ENCODE measurements at places on chromosomes 12 and 14. TPM values are rescaled to one million over a fixed set of nuclear protein-coding genes. Genes with fewer than 3 reads are reported as not detected.

DNA sequence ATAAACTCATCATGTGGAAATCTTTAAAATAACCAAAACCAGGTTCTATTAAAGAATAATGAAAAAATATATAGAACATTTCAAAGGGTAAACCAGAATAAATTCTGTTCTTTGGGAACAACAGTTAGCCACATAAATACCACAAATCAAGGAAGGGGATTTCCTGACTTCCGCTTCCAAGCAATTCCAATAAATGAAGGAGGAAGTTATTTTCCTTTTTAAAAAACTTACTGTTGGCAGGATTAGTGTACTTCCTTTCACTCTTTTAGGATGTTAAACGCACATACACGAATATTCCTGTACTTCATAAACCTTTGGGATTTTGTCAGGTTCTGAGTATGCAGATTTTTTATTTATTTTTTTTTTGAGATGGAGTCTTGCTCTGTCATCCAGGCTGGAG lies 13.7 kb upstream of the LIMA1 start:
- DNase-seq = no peak

DNA sequence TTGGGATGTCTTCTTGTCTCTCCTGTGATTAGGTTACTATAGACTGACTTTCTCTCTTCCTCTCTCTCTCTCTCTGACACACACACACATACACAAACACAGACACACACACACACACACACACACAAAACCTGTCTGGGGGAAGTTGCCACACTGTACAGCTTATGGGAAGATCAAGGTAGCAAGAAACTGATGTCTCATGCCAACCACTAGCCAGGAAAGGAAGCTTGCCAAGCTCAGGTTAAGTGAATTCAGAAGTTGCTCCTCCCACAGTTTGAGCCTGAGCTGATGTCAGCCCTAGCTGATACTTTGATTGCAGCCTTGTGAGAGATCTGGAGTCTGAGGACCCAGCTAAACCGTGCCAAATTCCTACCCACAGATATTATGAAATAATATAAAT lies 67.1 kb downstream of the PPFIA2 start:
- no peak for DNase-seq

DNA sequence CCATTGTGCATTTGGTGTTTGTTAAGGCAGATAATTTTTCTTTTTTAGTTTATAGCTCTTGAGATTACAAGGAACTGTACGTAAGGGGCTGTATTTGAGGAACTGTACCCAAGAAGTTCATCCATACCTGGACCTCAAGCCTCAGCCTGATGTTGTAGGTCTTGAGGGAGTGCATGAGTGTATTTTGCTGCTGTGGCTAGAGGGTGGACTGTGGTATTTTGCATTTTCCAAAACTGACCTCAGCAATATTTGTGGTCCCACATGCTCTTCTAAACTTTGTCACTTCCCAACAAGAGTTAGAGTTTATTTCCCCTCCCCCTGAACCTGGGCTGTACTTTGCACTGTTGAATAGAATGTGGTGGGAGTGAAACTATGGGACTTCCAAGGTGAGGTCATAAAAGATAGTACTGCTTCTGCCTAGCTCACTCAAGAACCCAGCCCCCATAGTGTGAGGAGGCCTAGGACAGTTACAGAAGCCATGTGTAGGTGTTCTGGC lies 42.2 kb upstream of the FBXO33 start:
- no peak for DNase-seq

DNA sequence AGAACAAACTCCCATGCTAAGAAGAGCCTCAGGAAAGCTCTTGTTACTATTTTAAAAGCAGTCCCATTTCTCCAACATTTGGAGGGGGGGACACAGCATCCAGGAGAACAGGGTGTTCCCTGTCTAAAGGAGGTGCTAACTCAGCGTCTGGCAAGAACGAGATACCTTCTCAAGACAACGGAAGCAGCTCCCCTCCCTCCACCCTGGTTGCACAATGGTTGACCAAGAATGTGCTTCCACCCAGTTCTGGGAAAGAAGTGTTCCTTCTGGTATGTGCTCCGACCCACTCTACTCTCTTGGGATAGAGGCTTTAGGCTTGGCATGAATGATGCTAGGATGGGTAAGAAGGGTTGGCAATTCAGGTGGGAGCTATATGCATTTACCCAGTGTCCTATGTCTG lies 1.5 kb upstream of the KRT6A start:
- DNase-seq = no peak

DNA sequence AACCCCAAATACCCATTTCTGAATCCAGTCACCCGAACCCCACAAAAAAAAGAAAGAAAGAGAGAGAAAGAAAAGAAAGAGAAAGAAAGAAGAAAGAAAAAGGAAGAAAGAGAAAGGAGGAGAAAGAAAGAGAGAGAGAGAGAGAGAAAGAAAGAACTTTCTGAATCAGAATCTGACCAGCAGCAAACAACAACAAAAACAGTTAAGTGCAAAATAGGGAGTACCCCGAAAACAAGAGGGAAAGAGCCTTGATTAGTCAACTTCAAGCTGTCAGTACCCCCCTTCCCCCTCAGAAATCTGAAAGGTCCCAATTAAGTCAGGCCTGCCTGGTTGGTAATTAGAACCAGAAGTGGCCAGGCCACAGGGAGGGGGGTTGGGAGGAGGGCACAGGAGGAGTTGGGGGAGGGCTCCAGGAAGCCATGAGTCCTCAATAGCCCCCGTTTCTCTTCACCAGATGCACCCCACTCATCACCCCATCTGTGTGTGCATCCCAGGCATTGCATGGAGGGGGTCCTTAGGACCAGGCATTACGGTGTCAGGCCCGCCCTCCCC lies 9.8 kb downstream of the RARG start:
- DNase-seq = no peak

GRCh38 chr14:94775091-94775870 lies 5.4 kb upstream of the GSC start:
- DNase-seq = no peak

- no peak for DNase-seq
Observed at GRCh38 chr12:93521225-93522080, 51.0 kb upstream of the SOCS2 start.

DNA sequence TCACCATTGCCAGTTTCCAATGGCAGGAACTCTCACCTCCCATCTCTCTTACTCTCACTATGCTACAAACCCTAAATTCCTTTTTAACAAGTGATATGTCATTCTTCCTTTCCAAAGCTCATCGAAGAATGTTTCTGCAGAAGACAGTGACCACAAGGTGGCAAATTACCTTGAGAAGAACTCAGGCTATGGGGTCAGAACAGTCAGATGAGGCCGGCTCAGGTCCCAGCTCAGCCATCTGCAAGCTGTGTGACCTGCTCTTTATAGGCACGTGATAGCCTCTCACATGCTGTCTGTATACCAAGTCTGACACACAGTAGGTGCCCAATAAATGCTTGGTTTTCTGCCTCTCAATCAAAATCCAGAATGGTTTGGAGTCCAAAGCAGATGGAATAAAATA lies 80.7 kb downstream of the FOXN3 start:
- DNase-seq = no peak

DNA sequence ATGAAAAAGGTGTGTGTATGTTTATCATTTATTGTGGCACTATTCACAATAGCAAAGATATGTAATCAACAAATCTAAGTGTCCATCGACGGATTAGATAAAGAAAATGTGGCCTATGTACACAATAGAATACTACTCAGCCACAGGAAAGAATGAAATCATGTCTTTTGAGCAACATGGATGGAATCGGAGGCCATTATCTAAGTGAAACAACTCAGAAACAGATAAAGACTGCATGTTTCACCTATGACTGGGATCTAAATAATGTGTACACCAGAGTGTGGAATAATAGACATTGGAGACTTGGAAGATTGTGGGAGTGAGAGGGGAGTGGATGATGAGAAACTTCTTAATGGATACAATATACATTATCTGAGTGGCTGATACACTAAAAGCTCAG lies 44.0 kb downstream of the CCER1 start:
- no peak for DNase-seq

GRCh38 chr12:6541371-6542165 lies 7.3 kb downstream of the GAPDH start:
- DNase-seq = no peak

GRCh38 chr14:87255058-87255457 lies 737.9 kb downstream of the GALC start:
- DNase-seq = no peak

- no peak for DNase-seq
Observed at GRCh38 chr14:86912709-86913108, 1080.3 kb downstream of the GALC start.

GRCh38 chr12:32854097-32854496 lies 42.5 kb downstream of the PKP2 start:
- no peak for DNase-seq

DNA sequence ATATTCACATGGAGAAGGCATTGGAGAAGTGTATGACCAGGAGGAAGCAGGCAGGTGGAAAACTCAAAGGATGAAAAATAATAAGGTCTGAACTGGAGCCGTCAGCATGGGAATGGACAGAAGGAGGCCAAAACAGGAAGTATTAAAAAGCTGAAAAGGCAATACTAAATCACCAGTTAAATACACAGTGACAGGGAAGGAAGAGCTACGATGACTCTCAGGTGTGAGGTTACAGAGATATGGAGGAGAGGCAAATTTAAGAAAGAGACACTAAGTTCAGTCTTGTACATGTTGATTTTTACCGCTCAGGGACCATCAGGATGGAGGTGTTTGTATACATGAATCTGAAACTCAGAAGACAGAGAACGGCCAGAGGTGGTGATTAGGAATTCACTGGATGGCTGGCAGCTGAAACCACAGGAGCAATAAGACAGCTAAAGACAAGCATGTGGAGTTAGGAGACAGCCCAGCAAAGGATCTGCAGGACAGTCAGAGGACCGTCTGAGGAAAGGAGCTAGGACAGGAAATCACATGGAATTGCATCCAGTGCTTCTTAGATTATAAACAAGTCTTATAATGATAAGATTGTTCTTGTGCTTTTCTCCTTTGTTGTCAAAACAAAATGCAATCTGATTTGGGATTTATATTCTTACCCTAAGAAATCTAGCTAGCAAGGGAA lies 33.9 kb upstream of the CDKN3 start:
- DNase-seq = no peak

GRCh38 chr12:64621257-64621942 lies 11.1 kb downstream of the RASSF3 start:
- peak; percentile 91 for DNase-seq

DNA sequence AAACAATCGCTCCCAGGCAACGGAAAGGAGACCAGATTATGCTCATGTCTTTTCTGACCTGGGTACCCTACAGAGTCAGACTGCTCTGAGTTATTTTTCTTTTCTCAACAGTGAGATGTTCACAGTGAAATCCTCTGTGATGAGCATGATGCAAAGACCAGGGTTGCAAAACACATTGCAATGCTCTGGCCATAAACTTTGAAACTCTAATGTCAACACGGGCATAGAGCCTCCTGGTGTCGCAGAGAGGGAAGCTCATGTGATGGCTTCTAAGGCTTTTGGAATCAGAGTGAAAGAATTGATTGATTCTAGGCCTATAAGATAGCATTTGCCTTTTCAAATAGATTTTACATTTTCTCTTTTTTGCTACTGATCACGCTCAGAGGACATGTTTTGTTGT lies 193.4 kb downstream of the RASSF9 start:
- DNase-seq = no peak

ADAM21 gene
- polyA plus RNA-seq = not detected

C14orf39 gene
- polyA plus RNA-seq = not detected

IQSEC3 gene
- polyA plus RNA-seq = not detected

AKAP6 gene
- not detected for polyA plus RNA-seq

CLEC4E gene
- polyA plus RNA-seq = 218 TPM

AKAP3 gene
- 0.08 TPM for polyA plus RNA-seq

TAS2R9 gene
- polyA plus RNA-seq = not detected

CISTR gene
- not detected for polyA plus RNA-seq
